Stimulated activated CD8-positive, alpha-beta memory T cell treated with anti-CD3 and anti-CD28 coated beads, Interleukin-15, amount 100 ng/mL, for 4 hours (primary cell): ENCODE measurements at places on chromosomes 7 and 10.

DNA sequence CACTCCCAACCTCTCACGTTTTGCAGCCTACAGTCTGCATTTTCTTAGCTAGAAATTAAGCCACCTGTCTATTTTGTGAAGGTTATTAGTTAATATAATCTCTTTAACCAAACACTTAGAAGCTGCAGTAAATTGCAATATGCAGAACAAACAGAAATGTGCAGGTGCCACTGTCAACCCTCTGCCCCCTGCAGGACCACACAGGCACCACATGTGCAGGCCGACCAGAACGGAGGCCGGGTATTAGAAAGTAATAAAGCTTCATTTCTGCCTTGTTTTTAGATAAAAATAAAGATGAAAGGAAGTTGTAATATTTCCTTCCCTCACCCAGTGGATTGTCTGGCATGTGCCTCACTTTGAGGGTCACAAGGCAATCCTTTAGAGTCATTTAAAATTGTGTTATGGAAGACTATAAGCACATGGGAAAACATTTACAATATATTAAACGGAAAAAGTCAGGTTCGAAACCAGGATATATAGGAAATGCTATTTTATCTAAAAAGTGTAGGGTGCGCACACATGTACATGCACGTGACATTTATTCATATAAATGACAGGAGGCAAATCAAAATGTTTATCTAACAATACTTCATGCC is 158.2 kb downstream of the ARHGAP12 start:
- DNase-seq, result no peak

- DNase-seq, result no peak
These were observed 134.4 kb downstream of the SLC16A9 start for GRCh38 chr10:59575269-59575668.

DNA sequence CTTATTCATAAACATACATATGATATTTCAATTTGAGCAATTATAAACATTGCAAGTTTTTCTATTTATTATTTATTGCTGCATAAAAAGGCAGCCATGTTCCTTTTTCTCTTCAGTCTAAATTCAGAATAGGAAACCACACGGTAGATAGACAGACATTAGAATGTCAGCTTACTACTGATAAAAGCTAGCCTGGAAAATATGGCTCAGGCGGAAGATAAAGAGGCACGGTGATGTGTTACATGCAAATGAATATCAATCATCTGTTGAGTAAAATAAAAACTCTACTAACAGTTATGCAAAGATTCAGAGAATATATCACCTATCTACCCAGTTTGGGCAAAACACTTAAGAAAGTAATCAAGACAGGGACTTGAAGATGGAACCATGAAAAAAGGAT is 73.5 kb upstream of the PDSS1 start:
- no peak for DNase-seq

DNA sequence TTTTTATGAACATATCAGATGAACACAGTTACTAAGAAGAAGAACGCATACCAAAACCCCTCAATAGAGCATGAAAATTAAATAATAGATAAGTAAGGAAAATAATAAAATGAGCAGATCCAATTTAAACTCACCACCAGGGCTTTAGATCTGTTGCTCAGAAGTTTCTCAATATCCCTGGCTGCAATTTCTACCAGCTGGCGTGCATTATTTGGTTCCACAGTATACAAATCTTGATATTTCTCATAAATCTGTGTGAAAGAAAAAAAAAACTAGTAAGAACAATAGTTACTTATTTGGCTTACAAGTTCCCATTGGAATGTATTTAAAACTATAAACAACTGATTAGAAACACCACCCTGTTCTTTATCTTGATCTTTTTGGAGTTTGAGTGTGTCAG is 108.6 kb downstream of the CACNA2D1 start:
- DNase-seq, result no peak

DNA sequence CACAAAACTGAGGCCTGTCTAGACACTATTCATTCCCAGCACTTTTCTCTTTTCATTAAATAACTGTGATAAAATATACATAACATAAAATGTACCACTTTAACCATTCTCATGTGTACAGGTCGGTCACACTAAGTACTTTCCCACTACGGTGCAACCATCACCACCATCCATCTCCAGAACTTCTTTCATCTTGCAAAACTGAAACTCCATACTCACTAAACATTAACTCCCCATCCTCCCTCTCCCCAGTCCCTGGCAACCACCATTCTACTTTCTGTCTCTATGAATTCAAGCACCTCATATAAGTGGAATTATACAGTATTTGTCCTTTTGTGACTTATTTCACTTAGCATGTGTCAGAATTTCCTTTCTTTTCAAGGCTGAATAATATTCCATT is 53.0 kb downstream of the ARHGAP12 start:
- DNase-seq, result no peak

- DNase-seq, result no peak
These were observed 56.3 kb downstream of the NUDCD3 start for GRCh38 chr7:44434201-44434600.

GRCh38 chr7:79523436-79523835 is 70.0 kb upstream of the MAGI2 start:
- no peak for DNase-seq

DNA sequence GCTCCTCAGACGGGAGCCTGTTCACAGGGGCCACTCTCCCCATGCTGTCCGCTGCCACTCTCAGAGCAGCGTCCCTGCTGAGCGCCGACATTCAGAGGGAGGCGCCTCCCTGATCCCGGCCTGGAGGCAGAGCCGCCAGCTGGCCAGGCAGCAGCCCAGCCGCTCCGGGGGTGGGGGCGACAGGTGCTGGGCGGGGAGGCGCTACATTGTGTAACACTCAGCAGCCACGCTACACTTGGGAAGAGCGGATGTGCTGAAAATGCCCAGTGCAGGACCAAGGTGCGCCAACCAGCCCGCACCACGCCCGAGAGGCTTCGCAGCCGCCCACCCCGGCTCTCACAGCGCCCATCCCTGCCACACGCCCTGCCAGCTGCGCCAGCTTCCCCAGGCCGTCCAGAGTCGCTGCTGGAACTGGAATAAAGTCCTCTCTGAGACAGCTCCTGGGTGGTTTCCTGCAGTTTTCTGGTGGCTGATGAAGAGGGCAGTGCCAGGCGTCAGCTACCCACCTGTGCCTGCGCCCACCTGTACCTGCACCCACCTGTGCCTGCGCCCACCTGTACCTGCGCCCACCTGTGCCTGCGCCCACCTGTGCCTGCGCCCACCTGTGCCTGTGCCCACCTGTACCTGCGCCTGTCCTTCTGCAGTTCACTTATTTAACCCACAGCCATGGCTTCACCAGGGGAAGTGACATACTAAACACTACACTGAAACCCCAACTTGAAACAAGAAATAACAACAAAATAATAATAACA is 25.7 kb downstream of the STK32C start:
- no peak for DNase-seq

- no peak for DNase-seq
These were observed 34.8 kb upstream of the LAMB4 start for GRCh38 chr7:108164946-108165345.

GRCh38 chr7:10588084-10588483 is 385.6 kb upstream of the PHF14 start:
- no peak for DNase-seq

DNA sequence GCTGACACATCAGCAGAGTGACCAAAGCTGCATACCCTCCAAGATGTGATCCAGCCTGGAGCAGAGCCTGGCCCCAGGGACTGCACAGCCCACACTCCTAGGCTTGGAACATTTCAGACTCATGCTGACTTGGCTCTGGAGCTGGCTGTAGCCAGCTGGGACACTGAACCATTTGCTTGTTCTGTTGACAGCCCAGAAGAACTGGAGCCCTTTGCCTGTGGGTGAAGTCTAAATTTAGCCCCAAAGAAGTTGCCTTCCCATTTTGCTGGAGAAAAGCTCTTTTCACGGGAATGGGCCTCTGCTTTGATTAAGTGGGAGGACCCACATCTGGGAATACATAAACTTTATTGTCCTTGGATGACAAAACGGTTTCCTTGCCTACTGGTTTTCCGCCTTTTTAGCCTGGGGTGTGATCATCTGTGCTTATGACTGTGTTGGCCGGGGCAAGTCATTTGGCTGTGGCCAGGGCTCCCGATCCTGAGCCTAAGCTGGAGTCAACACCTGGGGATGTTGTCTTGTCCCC is 186.2 kb upstream of the BMPER start:
- no peak for DNase-seq

- DNase-seq, result no peak
These were observed 182.8 kb downstream of the ZWINT start for GRCh38 chr10:56178210-56178609.

- no peak for DNase-seq
These were observed 9.6 kb upstream of the EIF5AL1 start for GRCh38 chr10:79502561-79503309.

- no peak for DNase-seq
These were observed 1139.3 kb upstream of the CELF2 start for GRCh38 chr10:9878383-9878782.

- no peak for DNase-seq
These were observed 459 bp downstream of the CYCS start for GRCh38 chr7:25124465-25125136.

DNA sequence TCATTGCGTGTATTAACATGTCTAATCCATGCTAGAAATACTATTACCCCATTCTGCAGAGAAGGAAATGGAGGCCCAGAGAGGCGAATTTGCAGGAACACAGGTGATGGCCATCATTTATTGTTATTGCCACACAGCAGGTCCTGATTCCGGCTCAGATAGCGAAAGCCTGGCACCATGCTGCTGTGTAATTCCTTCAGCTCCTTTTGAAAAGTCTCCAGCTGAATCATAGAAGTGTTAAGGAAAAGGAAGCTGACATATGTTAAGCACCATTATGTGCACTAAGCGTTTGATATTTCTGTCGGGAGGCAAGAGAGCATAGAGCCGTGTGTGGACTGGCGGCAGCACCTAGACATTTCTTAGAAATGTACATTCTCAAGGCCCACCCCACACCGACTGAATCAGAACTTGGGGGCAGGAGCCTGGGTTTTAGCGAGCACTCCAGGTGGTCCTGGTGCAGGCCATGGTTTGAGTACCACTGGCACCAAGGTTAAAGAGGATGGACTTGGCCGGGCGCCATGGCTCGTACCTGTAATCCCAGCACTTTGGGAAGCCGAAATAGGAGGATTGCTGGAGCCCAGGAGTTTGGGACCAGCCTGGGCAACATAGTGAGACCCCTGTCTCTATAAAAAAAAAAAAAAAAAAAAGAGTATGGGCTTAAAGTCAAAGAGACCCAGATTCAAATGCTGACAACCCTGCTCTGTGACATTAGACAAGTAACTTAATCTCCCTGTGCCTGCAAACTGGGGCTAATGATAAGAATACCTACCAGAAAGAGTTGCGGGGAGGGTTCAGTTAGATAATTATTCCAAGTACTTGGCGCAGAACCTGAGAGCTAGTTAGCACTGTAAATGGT is 52.2 kb downstream of the UNC5B start:
- DNase-seq, result no peak

GRCh38 chr7:27160546-27161213 is 4.2 kb upstream of the HOXA7 start:
- DNase-seq, result peak; percentile 76
